Glutamatergic neuron (in vitro differentiated cells): ENCODE measurements at places on chromosomes 5 and 9.
A peak's percentile ranks its signal among the peaks of the same experiment; 100 is the strongest.

GRCh38 chr5:170437621-170438375, 48.6 kb upstream of the KCNMB1 start:
- no peak overlapping the region for H3K27ac ChIP-seq
- no peak for DNase-seq
- H3K36me3 ChIP-seq: no peaks in the 10 kb centered on the region
- peaks cover 6% of the 10 kb centered on the region for H3K27me3 ChIP-seq

- no peak for DNase-seq
- no peaks in the 10 kb centered on the region for H3K36me3 ChIP-seq
- no peak overlapping the region for H3K27ac ChIP-seq
These were observed 23.1 kb downstream of the FREM1 start for GRCh38 chr9:14887149-14887548.

DNA sequence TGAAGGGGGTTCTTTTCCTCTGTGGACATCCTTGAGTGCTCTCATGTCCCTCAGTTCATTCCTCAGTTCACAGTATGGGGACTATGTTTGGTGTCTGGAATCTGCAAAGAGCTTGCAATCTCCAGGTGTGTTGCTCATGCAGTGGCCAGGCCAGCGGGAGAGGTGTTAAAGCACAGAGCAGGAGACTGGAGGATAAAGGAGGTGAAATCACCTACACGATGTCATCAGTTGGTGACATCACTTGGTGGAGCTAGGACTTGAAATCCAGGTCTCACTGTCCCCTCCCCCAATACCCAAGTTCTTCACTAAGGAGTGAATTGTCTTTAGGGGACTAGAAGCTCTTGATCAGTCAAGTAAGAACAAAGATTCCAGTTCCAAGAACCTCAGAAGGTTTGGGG, 197.3 kb upstream of the ZNF618 start:
- no peak for DNase-seq
- H3K4me3 ChIP-seq: no peak overlapping the region
- H3K36me3 ChIP-seq: no peaks in the 10 kb centered on the region

DNA sequence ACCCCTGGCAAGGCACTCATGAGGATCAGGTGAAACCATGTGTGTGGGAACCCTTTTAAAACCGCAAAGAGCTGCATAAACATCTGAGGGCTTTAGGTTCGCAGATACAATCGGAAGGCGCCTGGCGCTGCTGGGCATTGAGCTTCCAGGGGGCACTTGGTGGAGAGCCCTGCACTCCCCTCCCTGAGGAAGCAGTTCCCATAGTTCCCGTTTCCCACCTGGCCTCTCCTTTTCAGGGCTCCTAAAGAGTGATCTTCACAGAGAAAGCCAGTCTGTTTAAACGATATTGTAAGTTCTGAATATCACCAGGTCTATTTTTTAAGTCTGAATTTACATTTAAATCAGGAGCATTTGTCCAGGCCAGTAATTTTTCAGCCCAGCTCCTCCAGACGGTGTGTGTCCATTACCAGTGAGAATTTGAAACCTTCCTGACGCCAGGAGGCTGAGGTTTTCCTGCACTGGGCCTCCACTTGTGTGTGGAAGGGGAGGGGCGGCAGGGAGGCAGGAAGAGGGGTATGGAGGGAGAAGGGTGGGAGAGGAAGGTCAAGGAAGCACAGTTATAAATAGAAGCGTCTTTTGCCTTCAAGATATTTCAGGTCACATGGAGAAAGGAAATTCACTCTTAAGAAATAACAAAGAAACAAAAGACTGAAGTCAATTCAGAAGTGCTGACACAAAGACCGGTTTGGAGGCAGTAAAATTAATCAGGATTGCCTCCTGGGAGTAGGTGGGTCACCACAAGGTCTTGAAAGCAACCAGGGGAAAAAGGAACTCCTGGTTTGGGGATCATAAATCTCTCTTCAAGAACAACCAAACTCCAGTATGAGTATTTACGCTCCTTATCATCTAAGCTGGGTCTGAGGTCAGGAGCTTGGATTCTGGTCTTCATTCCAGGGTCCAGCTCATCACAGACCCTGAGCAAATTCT, 14.3 kb upstream of the MGAT1 start:
- H3K4me3 ChIP-seq: peak overlapping the region; percentile 54
- H3K4me1 ChIP-seq: peaks cover 20% of the 10 kb centered on the region
- no peaks in the 10 kb centered on the region for H3K27me3 ChIP-seq
- H3K27ac ChIP-seq: peak overlapping the region; percentile 77
